ENCODE measurements at places on chromosomes 12 and 14. TPM values are rescaled to one million over a fixed set of nuclear protein-coding genes. Genes with fewer than 3 reads are reported as not detected.

AQP2 gene
- total RNA-seq, result not detected

MORN3 gene
- 2.6 TPM for total RNA-seq

FBRSL1 gene
- total RNA-seq, result 32.2 TPM

CGRRF1 gene
- 36.7 TPM for total RNA-seq

FAM90A1 gene
- total RNA-seq, result 0.15 TPM

EID3 gene
- 5.2 TPM for total RNA-seq

CD27 gene
- total RNA-seq, result 0.60 TPM

MYH6 gene
- not detected for total RNA-seq

TOMM20L gene
- total RNA-seq, result not detected

TWF1 gene
- 44.6 TPM for total RNA-seq

DNA sequence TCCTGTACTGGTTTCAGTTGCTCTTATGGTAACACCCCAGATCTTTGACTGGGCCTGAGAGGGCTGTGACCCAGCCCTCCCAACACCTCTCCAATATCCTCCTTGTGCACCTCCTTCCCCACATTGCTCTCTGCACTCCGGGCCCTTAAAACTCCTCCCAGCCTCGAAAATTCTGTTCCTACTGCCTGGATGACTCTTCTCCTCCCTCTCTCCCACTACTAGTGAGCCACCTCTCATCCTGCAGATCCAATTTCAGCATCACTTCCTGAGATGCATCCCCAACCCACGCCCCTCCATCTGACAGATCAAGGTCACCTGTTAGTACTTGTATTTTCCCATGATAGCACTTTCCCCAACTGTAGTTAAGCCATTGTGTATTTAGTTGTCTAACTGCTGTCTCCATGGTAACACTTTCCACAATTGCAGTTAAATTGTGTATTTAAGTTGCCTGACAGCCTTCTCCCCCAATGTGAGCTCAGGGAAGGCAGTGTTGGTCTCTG is 11.5 kb upstream of the NT5DC3 start:
- H3K4me1 ChIP-seq, result no peaks in the 10 kb centered on the region
- no peaks in the 10 kb centered on the region for H3K27me3 ChIP-seq
- no peak overlapping the region for H3K4me3 ChIP-seq
- no peaks in the 10 kb centered on the region for H3K36me3 ChIP-seq
- no peak for DNase-seq

GRCh38 chr12:129001826-129002225 is 148.5 kb downstream of the GLT1D1 start:
- no peaks in the 10 kb centered on the region for H3K36me3 ChIP-seq
- H3K27me3 ChIP-seq, result no peaks in the 10 kb centered on the region
- H3K4me3 ChIP-seq, result no peak overlapping the region
- no peak overlapping the region for H3K27ac ChIP-seq
- H3K4me1 ChIP-seq, result no peaks in the 10 kb centered on the region
- no peak for DNase-seq

DNA sequence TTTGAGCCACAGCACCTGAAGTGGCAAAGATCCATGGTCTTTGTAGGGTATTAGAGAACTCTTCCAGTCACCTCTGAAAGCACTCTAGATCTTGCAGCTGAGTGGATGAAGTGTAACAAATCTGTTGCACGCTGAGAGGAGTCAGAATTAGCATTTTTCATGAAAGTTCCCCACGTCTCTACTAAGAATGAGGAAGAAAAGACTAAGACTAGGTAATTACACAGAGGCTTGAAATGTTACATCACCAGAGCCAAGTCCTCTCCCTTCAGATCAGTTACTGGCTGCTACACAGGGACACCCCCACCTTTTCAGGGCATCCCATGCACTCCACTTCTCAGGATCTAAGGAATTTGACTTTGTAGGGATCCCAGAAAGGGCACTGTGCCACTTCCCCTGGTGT is 98.6 kb upstream of the FKBP4 start:
- no peaks in the 10 kb centered on the region for H3K36me3 ChIP-seq
- H3K4me3 ChIP-seq, result no peak overlapping the region
- no peaks in the 10 kb centered on the region for H3K27me3 ChIP-seq

- no peaks in the 10 kb centered on the region for H3K27me3 ChIP-seq
- H3K27ac ChIP-seq, result no peak overlapping the region
- peaks cover 2% of the 10 kb centered on the region for H3K4me1 ChIP-seq
- no peaks in the 10 kb centered on the region for H3K36me3 ChIP-seq
Observed at GRCh38 chr12:26651566-26652188, 181.3 kb downstream of the ITPR2 start.

GRCh38 chr14:32762886-32763285 is 175.8 kb upstream of the NPAS3 start:
- no peaks in the 10 kb centered on the region for H3K36me3 ChIP-seq
- no peak overlapping the region for H3K4me3 ChIP-seq
- H3K4me1 ChIP-seq, result no peaks in the 10 kb centered on the region
- H3K27ac ChIP-seq, result no peak overlapping the region
- no peaks in the 10 kb centered on the region for H3K27me3 ChIP-seq

GRCh38 chr12:69476276-69477017 is 6.3 kb downstream of the FRS2 start:
- no peaks in the 10 kb centered on the region for H3K27me3 ChIP-seq
- no peak for DNase-seq
- H3K27ac ChIP-seq, result no peak overlapping the region
- H3K4me1 ChIP-seq, result peaks cover 17% of the 10 kb centered on the region
- no peak overlapping the region for H3K4me3 ChIP-seq

DNA sequence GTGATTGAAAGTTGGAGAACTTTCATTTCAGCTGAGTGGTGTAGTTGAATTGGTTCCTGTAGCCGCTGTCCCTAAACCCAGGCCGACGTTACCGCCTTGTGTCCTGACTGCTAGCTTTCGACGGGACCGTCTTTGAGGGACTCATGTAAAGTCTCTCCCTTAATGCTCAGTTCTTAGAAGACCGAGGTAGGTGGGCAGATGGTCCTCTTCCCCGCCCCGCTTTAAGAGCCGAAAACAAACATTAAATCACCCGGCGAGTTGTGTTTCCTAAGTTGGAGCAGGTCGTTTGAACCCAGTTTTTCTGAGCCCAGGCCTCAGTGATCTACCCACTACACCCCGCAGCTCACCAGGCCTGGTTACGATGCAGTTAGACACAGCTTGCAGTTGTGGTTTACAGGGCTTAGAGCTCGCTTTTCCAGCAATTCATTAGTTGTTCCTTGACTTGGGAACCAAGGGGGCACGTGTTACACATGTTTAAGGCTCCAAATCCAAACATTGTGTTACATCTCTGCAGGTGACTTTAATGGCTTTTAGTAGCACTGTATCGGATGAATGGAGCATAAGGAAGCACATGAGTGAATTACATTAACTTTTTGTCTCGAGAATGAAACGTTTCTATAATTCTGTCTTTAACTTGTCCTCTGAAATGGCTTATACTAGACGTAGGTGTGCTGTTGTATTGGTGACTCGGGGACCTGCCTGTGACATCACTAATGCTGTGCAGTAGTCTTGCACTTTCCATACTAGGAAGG is 790 bp downstream of the NEDD1 start:
- DNase-seq, result peak; percentile 19
- H3K27me3 ChIP-seq, result no peaks in the 10 kb centered on the region
- peaks cover 5% of the 10 kb centered on the region for H3K4me1 ChIP-seq
- no peaks in the 10 kb centered on the region for H3K36me3 ChIP-seq
- peak overlapping the region; percentile 78 for H3K27ac ChIP-seq
- peak overlapping the region; percentile 85 for H3K4me3 ChIP-seq

- no peak for DNase-seq
- H3K36me3 ChIP-seq, result no peaks in the 10 kb centered on the region
- H3K27me3 ChIP-seq, result no peaks in the 10 kb centered on the region
- no peaks in the 10 kb centered on the region for H3K4me1 ChIP-seq
- no peak overlapping the region for H3K27ac ChIP-seq
- H3K4me3 ChIP-seq, result no peak overlapping the region
Observed at GRCh38 chr14:100979780-100980179, 76.3 kb upstream of the RTL1 start.

- no peak for DNase-seq
- H3K27me3 ChIP-seq, result no peaks in the 10 kb centered on the region
- H3K36me3 ChIP-seq, result no peaks in the 10 kb centered on the region
- no peaks in the 10 kb centered on the region for H3K4me1 ChIP-seq
- no peak overlapping the region for H3K4me3 ChIP-seq
- H3K27ac ChIP-seq, result no peak overlapping the region
Observed at GRCh38 chr12:120654656-120655055, 14.2 kb downstream of the CABP1 start.

- H3K27me3 ChIP-seq, result no peaks in the 10 kb centered on the region
- no peak overlapping the region for H3K27ac ChIP-seq
- H3K4me1 ChIP-seq, result no peaks in the 10 kb centered on the region
- no peak for DNase-seq
- no peaks in the 10 kb centered on the region for H3K36me3 ChIP-seq
- no peak overlapping the region for H3K4me3 ChIP-seq
Observed at GRCh38 chr14:42676636-42677035, 1070.0 kb downstream of the LRFN5 start.

- H3K36me3 ChIP-seq, result no peaks in the 10 kb centered on the region
- no peak for DNase-seq
- H3K27me3 ChIP-seq, result no peaks in the 10 kb centered on the region
- H3K4me1 ChIP-seq, result no peaks in the 10 kb centered on the region
- H3K27ac ChIP-seq, result no peak overlapping the region
Observed at GRCh38 chr14:104856157-104856868, 8.8 kb upstream of the CEP170B start.

Data from ovary (tissue), 10 donors.